AG10803 (cell line): ENCODE measurements at places on chromosomes 6 and 20.

DNA sequence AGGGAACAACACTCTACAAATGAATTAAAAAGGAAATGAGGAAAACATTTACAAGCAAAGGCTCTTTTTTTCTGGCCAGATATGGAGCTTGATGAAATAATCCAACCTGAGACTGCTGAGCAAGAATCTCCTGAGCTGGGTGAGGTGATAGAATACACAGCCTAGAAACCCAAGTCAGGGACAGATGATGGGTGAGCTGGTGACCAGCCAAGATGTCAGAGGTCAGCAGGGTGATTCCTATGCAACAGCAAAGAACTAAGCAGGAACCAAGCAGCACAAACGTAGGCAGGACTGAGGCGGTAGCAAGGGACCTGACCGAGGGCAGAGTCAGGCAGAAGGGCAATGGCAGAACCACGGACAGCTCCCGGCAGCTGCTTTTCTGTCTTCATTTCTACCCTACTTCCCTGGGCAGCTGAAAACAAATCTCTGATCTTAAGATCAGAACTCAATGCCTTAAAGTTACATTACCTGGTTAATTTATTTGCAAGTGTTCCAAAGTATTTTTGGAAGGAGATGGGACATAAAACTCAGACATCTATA, 75.1 kb downstream of the CDC40 start:
- peak; percentile 25 for DNase-seq

DNA sequence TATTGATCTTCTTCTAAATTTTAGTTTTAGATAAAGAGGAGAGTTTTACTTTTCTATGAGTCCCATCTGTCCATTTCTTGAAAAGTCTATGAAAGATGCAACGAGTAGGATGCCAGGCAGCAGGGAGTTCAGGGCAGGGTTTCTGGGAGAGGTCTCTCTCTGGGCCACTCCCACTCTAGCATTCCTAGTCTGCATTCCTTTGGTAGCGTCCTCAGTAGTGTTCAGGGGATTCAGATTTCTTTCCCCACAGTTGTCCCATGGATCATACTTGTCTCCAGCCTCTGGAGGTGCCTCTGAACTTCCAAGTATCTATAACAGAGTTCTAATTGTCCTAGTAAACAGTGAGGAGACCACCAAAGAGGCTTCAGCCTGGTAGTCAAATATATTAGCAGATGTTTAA, 225.3 kb downstream of the RIMS1 start:
- no peak for DNase-seq

GRCh38 chr6:5205877-5206850, 54.6 kb downstream of the LYRM4 start:
- peak; percentile 78 for DNase-seq

GRCh38 chr6:135638108-135638507, 140.6 kb upstream of the AHI1 start:
- no peak for DNase-seq

GRCh38 chr20:39850246-39850645, 838.8 kb downstream of the MAFB start:
- DNase-seq, result no peak

GRCh38 chr6:3195695-3196497, 31.6 kb downstream of the TUBB2B start:
- DNase-seq, result no peak

DNA sequence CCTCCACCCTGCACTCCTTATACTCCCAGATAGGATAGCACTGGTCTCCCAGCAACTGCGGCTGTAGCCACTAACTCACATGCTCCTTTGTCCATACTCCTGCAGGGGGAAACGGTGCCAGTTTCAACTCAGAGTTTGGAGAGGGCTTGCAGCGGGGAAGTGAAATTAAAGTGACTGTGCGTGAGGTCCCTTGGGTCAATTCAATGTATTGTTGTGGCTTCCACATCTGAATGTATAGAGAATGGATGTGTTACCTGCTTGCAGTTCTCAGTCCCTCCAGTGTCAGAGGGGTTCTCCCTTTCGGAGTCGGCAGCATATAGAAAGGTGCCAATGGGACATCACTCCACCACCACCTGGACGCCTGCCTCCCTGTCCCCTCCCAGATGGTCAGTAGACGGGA, 93.6 kb upstream of the CNKSR3 start:
- DNase-seq, result no peak

DNA sequence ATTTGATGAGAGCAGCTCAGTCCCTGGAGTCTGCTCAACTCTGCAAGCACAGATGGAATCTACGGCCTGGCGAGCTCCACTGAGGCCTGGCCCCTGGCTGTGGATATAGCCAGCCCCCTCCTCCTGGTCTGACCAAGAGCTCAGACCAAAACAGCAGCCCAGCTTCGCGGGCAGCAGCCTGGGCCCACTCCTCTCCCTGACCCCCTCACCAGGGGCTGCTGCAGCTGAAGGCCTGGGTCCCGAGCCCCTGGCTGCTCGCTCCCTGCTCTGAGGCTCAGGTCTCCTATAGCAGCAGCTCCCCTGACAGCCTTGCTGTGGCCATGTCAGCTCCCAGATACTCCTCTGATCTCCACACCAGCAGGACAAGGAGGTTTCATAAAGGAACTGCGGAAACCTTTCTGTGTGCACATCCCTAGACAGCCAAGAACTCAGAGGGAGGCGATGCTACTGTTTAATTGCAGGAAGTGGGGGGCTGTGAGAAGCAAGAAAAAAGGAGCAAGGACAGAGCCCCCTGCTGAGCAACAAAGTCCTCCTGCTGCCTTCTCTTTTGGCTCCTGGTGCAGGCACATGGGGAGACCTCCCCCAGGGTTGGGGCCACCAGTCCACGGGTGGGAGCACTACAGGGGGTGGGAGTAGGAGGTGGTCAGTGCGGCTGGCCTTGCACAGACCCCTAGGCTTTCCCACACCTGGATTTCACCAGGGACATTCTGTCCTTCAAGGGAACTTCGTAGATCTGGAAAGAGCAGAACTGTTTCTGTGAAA, 38.7 kb upstream of the CST5 start:
- DNase-seq, result no peak

DNA sequence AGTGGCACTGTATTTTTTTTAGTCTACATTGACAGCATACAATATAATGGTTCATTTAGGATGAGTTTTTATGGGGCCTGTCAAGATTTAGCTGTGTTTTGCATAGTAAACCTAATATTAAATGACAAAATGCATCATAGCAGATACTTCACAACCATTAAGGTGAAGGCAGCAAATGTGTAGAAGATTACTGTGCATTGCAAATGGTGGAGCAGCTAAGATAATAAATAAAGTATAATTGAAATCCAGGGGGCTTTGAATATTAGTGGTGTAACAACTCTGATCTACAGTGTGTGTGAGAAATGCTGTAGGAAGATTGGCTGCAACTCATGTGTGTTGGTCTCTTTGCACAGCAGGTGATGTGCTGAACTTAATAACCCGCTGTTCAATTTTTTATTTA, 801.9 kb upstream of the CITED2 start:
- DNase-seq, result no peak

DNA sequence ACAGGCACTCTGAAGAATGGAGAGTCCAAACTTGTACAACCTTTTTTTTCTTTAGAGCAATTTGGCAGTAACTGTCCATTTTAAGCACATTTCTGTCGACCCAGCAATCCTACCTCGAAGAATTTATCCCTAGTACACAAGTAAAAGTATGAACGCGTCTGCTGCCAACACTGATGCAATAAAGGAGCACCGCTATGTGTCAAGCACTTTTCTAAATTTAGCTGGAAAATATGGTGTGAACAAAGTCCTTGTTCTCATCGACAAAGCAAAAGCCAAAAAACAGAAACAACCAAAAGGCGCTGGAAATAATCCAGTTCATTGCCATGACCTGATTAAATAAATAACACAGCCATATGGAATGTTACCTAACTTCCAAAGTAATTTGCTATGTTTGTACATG, 1.1 kb downstream of the DPM1 start:
- peak; percentile 66 for DNase-seq

DNA sequence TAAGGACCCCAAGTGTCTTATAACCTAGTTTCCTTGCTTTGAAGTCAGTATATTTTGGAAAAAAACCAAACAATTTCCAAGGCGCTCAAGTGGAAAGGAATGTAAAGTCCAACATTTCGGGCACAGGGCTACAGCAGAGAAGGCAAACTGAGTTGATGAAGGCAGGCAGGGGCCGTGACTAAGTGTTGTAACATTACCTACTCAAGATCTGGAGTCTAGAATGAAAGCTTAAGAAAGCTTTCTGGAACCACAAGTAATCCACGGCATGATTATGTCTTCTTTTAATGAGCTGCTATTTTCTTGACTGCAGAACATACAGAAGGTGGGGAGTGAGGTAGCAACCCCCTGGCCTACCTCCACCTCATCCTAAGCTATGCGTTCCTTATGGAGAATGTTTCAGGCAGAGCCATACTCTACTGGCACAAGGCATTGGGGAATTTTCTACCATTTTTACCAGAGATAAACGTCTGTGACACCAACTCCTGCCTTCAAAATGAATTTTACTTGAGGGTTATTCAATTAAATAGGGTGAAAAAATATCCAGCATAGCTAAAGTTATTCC, 4.3 kb downstream of the PPP1R10 start:
- peak; percentile 61 for DNase-seq

DNA sequence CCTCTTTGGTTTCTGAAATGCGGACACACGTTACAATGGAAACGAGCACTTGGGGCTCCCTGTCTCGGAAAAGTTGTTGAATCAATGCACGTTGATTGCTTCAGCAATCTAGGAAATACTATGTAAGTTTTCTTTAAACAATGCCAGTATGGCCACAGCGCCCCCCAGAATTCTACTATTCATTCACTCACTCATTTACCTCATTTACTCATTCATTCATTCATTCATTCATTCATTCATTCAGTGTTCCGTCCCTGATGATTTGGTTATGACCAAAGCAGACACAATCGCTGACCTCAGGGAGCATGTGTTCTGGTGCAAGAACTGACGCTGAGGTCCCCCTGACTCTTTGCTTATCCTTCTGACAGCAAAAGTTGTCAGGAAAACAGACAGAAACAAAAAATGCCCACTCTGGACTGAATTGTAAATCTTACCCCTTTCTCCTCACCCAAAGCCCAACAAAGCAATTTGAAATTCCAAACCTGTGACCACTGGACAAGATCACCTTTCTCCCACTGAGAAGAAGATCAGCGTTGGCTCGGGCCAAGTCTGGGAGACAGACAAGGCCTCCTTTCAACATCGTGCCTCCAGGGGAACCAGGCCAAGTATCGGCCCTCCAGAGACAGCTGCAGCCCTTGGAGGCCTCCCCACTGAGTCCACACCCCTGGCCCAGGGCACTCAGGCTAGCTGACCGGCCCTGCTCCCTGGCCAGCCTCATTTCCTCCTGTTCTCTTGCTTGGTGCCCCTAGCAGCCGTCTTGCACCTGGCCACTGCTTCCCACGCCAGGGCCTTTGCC, 15.0 kb upstream of the PMEPA1 start:
- no peak for DNase-seq

- peak; percentile 84 for DNase-seq
Measured at GRCh38 chr20:23061734-23062561, 12.5 kb upstream of the THBD start.

- DNase-seq, result no peak
Measured at GRCh38 chr6:158448856-158449255, 111.0 kb upstream of the TMEM181 start.

- DNase-seq, result no peak
Measured at GRCh38 chr6:36362551-36363370, 24.7 kb downstream of the ETV7 start.

GRCh38 chr6:45967363-45967762, 48.3 kb downstream of the CLIC5 start:
- no peak for DNase-seq

DNA sequence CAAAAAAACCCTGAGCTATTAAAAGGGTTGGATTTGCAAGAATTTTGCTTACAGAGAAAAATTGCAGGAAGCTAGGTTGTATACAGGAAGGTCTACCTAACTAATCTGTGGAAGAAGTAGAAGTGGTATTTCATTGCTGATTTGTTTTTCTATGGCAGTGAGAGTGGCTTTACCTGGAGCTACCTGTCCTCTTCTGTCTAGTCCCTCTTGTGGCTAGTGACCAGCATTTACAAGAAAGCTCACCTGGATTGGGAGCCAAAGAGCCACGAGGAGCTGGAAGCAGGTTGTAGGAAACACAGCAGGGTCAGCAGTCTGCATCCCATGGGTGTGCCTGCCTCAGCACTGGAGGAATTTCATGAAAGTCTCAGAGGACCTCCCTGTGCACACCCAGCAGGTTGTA, 120.3 kb upstream of the RALGAPA2 start:
- no peak for DNase-seq

DNA sequence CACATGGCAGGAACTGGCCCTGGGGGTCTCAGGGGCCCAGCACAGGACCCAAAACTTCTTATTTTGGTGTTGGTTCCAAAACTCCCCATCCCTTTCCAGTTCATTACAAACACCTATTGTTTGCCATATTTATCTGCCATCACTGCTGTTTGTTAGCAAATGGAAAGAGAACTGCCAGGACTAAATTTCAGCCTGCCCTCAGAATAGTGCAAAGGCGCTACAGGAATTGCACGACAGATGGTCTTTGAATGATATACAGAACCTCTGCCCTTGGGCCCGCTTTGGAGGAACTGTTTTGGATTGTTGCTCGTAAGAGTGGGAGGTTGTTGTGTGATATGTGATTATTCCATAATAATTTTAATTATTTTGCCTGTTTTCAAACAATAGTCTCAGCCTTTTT, 199.0 kb upstream of the FBXL4 start:
- no peak for DNase-seq

GRCh38 chr20:1127840-1128239, 9.4 kb downstream of the PSMF1 start:
- no peak for DNase-seq

GRCh38 chr6:18264923-18265377, 620 bp upstream of the DEK start:
- no peak for DNase-seq

- peak; percentile 64 for DNase-seq
Measured at GRCh38 chr6:105794239-105794638, 291.9 kb upstream of the PRDM1 start.

DNA sequence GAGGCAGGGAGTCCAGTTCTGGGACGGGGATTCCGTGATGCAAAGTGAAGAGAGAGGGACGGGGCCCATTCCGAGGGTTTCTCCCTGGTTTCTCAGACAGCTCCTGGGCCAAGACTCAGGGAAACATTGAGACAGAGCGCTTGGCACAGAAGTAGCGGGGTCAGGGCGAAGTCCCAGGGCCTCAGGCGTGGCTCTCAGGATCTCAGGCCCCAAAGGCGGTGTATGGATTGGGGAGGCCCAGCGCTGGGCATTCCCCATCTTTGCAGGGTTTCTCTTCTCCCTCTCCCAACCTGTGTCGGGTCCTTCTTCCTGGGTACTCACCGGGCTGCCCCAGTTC, 35.9 kb upstream of the HLA-G start:
- no peak for DNase-seq
